ENCODE measurements at places on chromosomes 2 and 18.

GRCh38 chr18:40812981-40813515 is 1142.0 kb upstream of the PIK3C3 start:
- DNase-seq = no peak

- DNase-seq = no peak
Observed at GRCh38 chr18:51248685-51249084, 51.2 kb upstream of the MEX3C start.

DNA sequence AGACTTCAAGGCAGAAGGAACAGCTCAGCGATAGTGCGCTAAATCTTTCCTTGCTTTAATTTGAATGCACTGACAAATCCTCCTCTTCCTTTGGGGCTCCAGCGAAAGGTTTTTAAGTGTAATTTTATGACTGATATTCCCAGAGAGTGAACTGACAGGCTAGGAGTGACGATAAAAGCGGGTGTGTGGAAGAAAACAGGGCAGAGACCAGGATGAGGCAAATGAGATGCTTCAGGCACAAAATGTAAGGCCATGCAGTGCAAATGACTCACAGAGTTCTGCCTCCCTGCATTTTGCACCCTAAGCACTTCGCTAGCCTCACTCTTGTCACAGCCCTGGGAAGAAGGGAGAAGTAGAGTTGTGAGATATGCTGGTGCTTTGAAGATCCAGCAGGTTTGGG is 14.7 kb downstream of the KLHL23 start:
- DNase-seq = no peak

- DNase-seq = no peak
Observed at GRCh38 chr2:222450021-222450420, 25.7 kb downstream of the SGPP2 start.

All from NCI-H2107 (cell line).